NK-92 treated with Interleukin-12 subunit alpha and Interleukin-12 subunit beta, amount 100 ng/mL, for 24 hours (cell line): ENCODE measurements at places on chromosomes 2 and 18.

GRCh38 chr2:16103614-16104314 is 163.4 kb downstream of the MYCN start:
- no peak for DNase-seq

DNA sequence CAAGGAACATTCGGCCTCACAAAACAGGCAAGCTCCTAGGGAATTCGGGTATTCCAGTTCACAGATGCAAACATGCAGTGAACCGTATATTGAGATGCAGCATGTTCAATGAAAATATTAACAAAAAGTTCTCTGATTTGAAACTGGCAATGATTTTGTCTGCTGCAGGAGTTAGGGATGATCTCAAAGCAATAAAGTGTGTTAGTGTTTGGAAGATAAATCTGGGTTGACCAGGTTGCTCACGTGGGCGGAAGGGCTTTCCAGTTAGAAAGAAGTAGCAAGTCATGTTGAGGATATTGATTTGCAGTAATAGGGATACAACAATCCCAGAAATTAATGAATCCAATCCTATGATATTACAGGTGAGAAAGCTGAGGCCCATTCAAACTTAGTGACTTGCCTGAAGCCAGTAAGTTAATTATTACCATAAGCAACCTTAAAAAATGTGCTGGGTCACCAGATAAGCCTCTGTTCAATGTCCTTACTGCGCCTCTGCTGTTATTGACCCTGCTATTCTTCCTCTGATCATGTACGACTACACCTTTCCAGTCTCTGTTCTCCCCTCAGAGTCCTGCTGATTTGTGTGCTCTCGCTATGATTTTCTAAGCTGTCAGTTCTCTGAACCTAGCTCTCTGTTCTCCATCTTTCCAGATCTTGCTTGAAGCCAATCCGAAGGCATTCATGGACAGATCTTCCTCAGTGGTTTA is 370.8 kb downstream of the DSEL start:
- DNase-seq: no peak

- peak; percentile 11 for DNase-seq
These were observed 39.2 kb downstream of the BIN1 start for GRCh38 chr2:127067620-127068350.

DNA sequence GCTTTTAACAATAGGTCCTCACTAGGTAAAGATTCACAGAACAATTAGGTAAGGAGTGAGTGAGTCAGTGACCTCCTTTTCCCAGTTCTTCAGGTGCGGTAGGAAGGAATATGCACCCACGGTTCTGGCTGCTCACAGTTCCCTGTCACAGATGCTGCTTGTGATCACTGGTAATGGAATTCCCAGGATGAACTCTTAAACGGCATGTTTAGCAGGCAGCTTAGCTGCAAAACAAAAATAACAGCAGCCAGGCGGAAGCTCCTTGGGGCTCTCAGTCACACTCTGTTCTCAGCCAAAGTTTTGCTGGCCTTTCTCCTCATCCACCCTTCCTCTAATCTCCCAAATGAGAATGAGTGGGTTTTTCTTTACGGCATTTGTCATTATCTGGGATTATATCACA is 274.5 kb downstream of the MYT1L start:
- no peak for DNase-seq

GRCh38 chr2:132815516-132815915 is 145.5 kb upstream of the LYPD1 start:
- no peak for DNase-seq

GRCh38 chr2:33342705-33343104 is 133.7 kb upstream of the RASGRP3 start:
- no peak for DNase-seq

GRCh38 chr2:33560017-33560416 is 39.1 kb downstream of the FAM98A start:
- no peak for DNase-seq

DNA sequence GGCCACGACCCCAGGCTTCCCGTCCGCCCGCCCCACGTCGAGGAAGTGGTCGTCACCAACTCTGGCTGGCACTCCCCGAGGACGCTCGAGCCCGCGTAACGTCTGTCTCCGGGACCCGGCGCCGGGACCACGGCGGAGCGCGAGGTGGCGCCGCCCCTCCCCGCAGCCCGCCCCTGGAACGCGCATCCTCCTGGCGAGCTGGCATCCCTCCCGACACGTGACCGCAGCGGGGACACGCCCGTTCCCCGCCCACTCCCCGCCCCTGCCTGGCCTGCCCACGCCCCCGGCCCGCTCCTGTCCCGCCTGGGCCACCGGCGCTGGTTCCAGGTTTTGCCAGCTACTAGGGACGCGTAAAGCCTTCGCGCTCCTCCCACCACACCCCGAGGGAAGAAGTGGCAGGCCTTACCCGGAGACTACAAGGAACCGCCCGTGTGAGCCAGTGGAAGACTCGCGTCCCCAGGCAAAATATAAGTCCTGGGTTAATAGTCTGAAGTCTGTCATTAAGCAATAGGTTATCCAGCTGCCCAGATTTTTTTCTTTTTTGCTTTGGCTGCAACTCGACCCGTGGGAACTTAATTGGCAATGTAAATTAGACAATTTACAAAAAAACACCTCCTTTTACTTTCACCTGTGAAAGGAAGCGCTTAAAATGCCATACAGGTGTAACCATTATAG is at the start of gene OSBPL1A:
OSBPL1A (minus strand) TSS at position 131 of the 675 bp plus-strand sequence. CDS start 20,291 bp downstream, outside the sequence.
- peak; percentile 35 for DNase-seq

DNA sequence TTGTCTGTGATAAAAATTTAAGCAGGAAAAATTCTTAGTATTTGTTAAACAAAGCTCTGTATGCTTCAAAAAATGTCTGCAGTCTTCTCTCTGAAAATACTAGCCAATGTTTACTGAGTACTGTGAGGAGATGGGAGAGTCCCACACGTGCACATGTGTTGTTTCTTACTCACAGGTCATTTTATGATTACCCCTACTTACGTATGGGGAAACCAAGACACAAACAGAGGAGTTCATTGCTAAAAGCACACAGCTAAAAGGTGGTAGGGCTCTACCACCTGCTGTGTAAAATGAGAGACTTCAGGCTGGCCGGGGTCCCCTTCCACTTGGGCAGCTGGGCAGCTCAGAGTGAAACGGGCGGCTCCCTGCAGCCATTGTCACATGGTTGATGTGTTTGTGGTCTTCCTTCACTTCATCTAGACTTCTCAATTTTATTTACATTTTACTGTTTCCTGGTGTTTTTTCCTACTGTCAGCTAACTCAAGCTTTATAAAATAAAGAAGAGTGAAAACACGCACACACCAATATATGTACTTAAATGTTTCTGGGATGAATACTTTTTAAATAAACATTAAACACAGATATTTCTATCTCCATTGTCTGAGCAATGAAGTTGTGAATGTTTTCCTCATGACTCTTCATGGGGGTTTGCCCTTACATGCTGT is 71.2 kb downstream of the MBP start:
- no peak for DNase-seq

DNA sequence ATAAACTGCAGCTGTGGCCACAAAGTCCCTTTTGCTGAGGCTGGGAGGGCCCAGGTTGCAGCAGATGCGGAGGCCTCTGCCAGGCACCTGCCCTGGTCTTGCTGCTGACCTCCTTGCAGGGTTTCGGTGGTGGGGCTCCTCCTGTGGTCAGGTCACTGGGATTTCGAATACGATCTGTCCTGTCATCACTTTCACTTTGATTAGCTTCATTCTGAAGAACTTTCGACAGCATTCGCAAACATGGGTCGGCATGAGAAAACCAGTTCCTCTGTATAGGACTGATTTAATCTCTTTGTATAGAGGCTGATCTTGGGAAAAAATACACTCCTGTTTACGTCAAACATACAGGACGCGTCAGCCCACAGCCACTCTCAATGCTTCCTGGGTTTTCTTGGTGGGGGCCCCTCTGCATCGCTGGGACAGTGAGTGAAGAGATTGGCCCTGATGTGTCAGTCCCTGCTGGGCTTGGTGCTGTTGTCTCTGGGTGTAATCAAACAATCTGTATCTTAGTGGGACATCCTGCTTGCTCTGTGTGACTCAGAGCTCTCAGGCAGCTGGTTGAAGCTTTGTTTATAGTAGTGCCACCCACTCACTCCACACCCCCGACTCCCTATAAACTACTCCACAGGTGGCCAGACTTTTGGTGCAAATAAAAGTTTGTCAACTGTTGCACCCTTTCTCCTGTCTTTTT is 209.4 kb upstream of the CXCR4 start:
- DNase-seq: no peak

GRCh38 chr2:54330926-54331835 is 75.2 kb upstream of the TSPYL6 start:
- no peak for DNase-seq

DNA sequence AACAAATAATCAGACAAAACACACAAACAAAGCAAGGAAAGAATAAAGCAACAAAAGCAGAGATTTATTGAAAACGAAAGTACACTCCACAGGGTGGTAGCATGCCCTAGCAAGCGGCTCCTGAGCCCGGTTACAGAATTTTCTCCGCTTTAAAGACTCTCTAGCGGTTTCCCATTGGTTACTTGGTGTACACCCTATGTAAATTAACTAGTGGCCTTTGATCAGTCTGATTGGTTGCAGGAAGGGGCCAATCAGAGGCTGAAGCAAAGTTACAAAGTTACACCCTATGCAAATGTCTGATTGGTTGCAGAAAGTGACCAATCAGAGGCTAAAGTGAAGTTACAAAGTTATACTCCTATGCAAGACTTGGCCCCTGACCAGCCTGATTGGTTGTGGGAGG is 242.9 kb downstream of the LDLRAD4 start:
- no peak for DNase-seq

GRCh38 chr2:8098476-8099266 is 583.2 kb upstream of the ID2 start:
- DNase-seq: no peak

- DNase-seq: no peak
These were observed 30.8 kb upstream of the PUM2 start for GRCh38 chr2:20381457-20381856.

DNA sequence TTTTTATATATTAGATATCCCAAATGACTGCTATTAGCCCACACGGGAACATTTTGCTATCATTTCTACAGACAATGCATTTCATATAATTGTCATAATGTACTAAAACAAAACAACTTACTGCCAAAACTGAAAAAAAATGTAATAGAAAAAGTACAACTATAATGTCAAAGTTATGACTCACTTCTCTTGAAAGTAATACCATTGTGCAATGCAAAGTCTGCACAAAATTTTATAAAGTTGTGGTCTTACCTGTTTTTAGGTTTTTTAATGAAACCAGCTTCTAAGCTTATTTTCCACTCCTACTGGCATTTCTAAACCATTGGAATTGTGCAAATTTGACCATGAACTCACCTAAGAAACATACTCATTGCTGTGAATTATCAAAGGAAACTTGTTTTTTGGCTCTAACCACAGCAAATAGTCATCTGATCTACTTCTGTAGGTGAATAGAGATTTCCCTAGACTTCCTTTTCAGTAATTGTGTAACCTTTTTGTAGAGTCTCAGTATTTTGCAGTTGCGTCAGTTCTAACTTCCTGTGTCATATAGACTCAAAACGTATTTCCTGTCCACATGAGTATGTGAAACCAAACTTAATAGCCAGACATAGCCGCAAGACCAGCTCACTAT is 31.9 kb upstream of the TFPI start:
- DNase-seq: no peak

DNA sequence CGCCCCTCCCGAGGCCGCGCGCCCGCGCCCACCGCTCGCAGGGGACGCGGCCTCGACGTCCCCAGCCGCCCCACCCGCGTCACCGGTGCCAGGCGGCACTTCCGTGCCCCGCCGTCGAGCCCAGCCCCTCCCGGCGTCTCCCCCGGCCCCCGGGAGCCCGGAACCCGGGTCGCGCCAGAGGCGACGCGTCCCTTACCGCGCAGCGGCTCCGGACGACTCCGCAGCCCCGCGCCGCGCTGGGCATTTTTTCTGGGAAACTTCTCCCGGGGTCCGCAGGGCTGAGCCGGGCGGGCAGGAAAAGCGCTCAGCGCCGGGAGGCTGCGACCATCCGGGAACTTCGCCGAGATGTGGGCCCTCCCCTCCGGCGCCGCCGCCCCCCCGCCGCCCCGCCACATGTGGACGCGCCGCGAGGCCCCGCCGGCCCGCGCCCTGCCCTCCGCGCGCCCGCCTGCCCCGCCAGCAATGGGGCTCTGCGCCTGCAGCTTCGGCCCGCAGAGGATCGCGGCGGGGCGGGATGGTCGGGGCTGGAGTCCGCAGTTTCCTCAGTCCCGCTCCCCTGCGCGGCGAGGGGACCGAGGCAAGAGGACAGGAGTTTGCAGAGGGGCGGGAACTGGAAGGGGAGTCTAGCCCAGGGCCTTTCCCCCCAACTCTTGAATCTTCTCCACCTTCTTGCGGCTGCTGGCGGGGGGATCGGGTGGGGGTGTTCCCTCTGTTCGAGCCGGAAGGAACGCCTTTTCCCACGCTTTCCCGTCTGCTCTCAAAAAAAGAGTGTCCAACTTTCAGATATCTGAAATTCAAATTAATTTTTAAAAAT is 81.5 kb downstream of the CHRNA1 start:
- peak; percentile 41 for DNase-seq

DNA sequence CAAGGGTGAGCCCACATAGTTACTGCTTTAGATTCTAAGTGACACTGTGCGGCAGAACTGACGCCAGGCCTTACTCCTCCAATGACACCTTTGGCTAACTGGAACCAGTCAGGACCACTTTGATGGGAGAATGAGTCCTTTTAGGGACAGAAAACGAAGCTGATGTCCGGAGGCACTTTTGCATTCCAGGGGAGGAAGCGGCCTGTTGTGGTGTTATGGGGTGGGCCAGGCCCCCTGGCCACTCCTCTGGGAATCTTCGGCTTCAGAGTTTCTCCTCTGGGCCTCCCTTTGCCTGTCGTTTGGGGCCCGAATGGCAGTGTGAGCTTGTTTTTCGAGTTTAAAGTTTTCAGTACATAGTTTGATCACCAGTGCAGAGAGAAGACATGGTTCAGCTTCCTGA is 65.9 kb downstream of the MBP start:
- DNase-seq: no peak

- no peak for DNase-seq
These were observed 769.7 kb downstream of the SUCLG1 start for GRCh38 chr2:83689402-83689801.

DNA sequence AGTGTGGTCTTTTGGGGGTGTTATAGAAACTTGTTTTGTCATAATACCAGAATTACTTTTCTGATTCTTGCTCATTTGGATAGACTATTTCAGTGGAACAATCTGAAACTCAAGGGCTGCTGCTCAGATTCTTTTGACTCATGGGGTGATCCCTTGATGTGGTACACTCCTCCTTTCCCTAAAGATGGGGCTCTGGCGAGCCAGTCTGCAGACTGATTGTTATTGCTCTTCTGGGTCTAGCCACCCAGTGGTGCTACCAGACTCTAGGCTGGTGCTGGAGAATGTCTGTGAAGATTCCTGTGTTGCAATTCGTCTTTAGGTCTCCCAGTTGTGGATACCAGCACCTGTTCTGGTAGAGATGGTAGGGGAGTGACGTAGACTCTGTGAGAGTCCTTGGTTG is 4.2 kb upstream of the MARS2 start:
- no peak for DNase-seq

GRCh38 chr2:195677884-195678283 is 20.9 kb downstream of the SLC39A10 start:
- DNase-seq: no peak

GRCh38 chr18:31497836-31498573 is at the start of gene DSG2:
Gene DSG2 (plus strand): TSS chr18:31498177. CDS start chr18:31498252, 75 bp downstream.
- DNase-seq: no peak

DNA sequence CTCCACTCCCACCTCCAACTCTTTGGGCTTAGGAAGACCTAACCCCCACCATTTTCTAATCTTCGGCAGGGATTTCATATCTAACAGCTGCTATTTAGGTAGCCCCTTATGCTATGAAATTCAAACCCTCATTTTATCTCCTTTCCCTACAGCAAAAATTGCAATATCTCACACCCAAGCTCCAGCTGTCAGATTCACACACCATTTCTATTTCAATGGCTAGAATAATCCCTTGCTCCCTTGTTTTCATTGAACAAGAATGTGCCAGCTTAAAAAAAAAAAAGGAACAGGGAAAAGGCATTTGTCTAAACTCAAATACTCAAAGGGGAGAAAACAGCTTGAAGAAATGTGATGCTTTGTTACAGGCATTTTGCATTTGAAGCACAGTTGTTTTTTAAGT is 850.6 kb upstream of the ACVR2A start:
- no peak for DNase-seq
